ENCODE measurements at places on chromosomes 16 and 17.

GRCh38 chr16:87691686-87692079, 74.1 kb downstream of the KLHDC4 start:
- no peak for DNase-seq

DNA sequence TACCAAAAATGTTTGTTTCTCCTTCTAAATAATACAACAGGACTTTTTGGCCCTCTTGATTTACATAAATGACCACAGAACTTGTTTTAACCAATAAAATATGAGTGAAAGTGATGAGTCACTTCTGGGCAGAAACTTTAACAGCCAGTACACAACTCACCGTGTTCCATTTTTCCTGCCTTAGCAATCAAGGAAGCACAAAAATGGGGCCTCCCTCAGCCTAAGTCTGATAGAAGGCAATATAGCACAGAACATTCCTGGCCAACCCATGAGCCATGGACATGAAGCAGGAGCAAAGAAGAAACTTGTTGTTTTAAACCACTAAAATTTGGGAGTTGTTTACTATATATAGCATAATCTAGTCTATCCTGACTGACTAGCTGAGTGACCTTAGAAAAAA, 61.1 kb upstream of the MTMR4 start:
- DNase-seq, result no peak

GRCh38 chr16:84848986-84849634, 29.3 kb downstream of the CRISPLD2 start:
- DNase-seq, result no peak

DNA sequence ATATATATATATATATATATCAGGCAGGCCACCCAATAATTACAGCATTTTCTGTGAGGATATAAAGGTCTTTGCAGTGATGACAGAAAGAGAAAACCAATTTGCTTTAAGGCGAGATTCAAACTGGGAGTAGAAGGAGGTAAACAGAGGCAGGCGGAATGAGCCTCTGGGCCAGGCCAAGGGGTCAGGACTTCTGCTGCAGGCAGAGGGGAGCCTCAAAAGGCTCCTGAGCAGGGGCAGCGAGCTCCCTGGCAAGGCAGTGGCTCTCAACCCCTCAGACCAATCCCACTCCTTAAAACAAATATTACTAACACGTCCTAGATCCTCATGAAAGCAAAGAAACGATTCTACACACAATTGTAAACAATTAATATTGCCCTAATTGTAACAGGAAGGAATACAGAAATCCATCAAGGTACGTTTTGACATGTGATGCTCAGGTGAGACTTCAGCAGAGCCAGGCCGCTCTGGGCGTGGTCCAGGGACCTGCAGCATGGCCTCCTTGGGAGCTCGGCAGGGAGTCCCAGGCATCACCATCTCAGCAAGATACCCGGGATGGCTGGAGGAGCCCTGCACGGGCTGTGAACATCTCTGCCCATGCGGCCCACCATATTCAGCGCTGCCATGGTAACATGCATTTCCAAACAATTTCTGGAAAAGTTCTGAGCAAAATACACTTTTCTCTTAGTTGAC, 18.4 kb downstream of the FBXO31 start:
- DNase-seq, result no peak

DNA sequence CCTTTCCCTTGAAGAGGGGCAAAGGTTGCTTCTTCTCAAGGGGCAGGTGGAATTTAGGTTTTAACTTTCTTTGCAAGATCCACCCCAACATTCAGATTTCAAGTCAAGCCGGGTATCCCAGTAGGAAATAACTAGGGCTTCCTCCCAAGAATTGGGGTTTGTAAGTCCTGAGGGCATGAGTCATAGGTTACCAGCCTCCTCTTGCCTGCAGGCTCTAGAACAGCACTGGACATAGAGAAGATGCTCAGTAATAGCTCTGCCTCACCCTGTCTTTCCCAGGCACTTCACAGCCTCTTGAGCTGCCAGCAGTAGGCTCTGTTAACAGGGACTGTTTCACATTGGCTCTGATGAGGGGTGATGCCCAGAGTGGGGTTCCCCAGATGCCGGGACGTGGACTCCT, 35.8 kb upstream of the ZFP90 start:
- no peak for DNase-seq

DNA sequence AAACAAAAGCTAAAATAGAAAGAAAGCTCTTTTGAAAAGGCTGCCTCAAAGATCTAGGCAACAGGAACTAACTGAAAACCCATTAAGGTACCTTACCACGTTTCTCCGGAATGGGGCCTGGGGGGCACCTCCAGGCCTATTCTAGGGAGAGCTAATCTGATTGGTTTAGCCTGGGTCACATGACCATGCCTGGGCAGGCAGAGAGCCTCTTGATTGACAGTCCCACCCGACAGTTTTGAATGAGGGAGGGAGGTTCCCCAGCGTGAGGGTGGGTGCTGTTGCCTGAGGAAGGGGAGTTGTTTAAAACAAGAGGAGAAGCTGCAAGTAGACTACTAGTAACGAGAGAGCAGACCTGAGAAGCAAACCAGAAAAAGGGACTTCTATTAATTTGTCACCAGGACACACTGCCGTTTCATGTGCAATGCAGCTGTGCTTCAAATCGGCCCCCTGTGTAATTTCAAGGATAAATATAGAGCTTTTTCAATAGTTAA, 143.4 kb upstream of the HS3ST2 start:
- no peak for DNase-seq

GRCh38 chr17:7114241-7114874, at the start of gene ASGR2:
Gene ASGR2, minus strand, starts transcription at chr17:7114822. Its CDS starts 582 bp downstream, at chr17:7114240.
- no peak for DNase-seq

GRCh38 chr17:17575360-17576251, 15.9 kb downstream of the PEMT start:
- DNase-seq, result no peak
